Cardiac septum (tissue), 1 donor: ENCODE measurements at places on chromosomes 4 and X.

- no peak for DNase-seq
Measured at GRCh38 chrX:145405012-145405411, 157.7 kb downstream of the SPANXN1 start.

DNA sequence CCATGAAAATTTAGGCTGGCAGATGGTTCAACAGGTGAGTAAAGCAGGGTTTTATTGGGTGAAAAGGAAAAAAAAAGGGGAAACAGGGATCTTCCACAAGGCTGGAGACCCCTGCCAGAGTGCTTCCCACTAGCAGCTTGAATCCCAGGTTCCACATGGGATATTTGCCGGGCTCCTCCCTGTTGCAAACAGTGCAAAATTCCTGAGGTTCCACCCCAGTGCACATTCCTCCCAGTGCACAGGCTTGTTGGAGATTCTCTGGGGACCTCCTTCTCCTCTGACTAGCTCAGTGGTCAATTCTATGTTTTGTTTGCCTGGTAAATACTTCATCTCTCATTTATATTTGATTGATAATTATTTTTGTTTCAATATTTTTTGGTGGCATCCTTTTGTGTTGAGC lies 66.4 kb upstream of the UGT2B15 start:
- DNase-seq, result no peak

DNA sequence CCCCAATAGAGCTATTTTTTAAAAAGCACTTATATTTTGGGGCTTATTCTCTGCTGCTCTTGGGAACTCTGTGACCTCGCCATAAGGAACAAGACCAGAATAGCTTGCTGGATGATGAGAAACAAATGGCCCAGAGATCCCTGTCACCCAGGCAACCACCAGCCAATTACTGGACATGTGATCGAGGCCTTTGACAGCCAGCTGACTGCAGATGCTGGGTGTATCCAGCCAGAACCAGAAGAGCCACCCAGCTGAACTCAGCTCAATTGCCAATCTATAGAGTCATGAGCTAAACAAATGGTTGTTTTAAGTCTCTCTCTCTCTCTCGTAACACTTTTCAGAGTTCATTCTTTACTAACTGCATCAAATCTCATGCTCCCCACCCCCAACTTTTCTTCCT lies 24.4 kb upstream of the CITED1 start:
- DNase-seq, result no peak

GRCh38 chr4:145956288-145956890 lies 17.8 kb upstream of the ZNF827 start:
- DNase-seq, result no peak

- DNase-seq, result peak; percentile 47
Measured at GRCh38 chr4:612052-612748, 13.2 kb upstream of the PDE6B start.
